ENCODE measurements at places on chromosomes 12 and 14. TPM values are rescaled to one million over a fixed set of nuclear protein-coding genes. Genes with fewer than 3 reads are reported as not detected.

Gene MYG1
- 115 TPM for polyA plus RNA-seq

DNA sequence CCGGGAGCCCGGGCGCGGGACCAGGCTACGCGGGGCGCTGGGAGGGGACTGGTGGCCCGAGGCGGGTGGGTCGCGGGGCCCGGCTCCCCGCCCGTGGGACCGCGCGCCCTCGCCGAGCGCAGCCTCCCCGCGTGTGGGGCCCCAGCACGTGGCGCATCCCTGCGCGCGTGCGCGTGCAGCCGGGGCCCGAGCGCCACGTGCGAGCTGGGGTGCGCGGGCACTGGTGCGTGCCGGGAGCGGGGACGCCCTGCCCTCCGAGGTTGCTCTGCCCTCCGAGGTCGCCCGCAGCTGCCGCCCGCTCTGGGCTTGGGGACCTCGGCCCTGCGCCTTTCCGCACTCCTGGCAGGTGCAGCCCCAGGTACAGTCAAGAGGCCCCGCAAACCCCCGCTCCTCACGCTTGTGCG lies 365 bp upstream of the CCDC88C start:
- DNase-seq, result peak; percentile 27

Gene KRT74
- not detected for polyA plus RNA-seq

GRCh38 chr12:125049093-125049458 lies 16.2 kb upstream of the AACS start:
- no peak for DNase-seq

Gene LRTM2
- polyA plus RNA-seq, result not detected

DNA sequence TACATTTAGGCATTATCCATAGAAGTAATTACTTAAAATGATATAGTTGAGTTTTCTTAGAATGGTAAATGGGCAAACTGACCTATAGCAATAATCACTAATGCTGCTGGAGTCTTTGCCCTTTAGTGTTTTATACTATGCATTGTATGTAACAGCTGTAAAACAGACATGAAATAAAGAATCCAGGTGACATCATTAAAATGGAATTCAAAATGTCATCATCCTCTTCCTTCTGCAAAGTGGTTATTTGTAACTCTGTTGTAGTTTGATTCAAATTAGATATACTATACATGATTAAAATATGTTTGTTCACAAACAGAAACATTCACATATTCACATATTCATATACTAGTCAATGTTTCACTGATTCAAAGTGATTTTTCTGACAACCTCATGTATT lies 598.8 kb downstream of the SLC16A7 start:
- DNase-seq, result no peak

GRCh38 chr12:26283046-26283445 lies 87.7 kb downstream of the SSPN start:
- DNase-seq, result no peak

Gene NGB
- polyA plus RNA-seq, result not detected

DNA sequence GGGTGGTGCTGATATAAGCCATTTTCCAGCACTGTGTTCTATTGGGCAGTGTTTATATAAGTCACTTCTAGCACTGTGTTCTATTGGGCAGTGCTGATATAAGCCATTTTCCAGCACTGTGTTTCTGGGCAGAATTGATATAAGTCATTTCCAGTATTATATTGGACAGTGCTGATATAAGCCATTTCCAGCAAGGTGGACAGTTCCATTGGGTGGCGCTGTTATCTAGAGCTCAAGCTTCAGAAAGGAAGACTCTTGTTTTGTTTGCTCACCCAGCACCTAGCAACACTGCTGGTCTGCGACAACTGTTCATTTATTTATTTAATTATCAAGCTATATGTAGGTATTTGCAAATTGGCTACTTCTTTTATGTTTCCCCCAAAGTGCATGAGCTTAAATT lies 690.3 kb downstream of the AACS start:
- DNase-seq, result no peak
